Activated CD8-positive, alpha-beta memory T cell treated with anti-CD3 and anti-CD28 coated beads for 1 hour (primary cell): ENCODE measurements at places on chromosomes 7 and 10.

- no peak for DNase-seq
These were observed 60.8 kb downstream of the NPSR1 start for GRCh38 chr7:34718867-34719266.

DNA sequence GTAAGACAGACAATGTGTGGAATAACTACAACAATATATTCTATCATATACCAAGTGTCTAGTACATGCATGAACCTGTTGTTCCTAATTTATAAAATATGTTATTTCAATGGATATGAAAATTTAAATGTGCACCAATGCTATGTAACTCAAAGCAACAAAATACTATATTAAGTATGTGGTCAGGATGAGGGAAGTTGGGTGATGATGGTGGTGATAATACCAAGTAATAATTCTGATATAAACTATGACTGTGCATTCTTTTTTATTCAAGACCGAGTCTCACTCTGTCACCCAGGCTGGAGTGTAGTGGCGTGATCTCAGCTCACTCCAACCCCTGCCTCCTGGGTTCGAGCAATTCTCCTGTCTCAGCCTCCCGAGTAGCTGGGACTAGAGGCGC is 2.1 kb upstream of the FRA10AC1 start:
- no peak for DNase-seq

DNA sequence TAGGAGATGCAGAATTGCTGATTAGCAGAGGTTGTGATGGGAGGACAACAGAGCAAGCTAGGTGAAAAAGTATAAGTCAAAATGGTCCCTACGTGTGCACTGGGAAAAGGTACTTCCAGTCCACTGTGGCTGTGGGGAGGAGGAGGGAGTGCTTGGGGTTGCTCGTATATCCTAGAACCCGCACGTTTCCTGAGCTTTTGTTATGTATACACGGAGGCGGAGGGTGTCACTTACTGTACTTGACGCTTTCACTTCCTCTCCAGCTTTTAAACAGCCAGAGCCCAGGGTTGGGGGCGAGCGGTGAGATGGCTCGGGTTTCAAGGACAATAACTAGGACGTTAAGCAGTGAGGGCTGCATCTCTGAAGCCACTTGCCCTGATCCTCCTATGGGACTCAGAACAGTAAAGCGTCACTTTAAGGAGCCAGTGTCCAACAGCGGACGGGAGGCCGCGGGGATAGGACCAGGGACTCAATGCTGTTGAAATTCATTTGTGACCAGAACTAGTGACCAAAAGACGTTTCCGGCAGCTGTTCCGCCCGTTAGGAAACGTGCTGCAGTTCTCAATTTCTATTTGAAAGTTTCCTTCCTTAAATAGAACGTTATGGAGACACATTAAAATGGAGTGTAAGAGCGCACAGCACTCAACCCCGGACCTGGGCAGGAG is 985 bp upstream of the ETV1 start:
- no peak for DNase-seq

DNA sequence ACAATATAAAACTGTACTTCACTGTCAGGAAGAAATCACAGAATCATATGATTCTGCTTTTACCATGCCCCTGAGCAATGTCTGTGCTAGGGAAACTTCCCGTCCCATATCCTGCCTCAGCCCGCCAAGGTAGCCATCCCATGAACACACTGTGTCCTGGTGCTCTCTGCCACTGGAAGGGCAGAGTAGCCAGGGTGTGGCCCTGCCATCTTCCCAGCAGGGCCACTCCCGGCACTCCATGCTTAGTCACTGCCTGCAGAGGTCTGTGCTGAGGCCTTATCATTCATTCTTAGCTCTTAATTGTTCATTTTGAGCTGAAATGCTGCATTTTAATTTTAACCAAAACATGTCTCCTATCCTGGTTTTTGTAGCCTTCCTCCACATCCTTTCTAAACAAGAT is 31.8 kb downstream of the AP3M1 start:
- DNase-seq = no peak

DNA sequence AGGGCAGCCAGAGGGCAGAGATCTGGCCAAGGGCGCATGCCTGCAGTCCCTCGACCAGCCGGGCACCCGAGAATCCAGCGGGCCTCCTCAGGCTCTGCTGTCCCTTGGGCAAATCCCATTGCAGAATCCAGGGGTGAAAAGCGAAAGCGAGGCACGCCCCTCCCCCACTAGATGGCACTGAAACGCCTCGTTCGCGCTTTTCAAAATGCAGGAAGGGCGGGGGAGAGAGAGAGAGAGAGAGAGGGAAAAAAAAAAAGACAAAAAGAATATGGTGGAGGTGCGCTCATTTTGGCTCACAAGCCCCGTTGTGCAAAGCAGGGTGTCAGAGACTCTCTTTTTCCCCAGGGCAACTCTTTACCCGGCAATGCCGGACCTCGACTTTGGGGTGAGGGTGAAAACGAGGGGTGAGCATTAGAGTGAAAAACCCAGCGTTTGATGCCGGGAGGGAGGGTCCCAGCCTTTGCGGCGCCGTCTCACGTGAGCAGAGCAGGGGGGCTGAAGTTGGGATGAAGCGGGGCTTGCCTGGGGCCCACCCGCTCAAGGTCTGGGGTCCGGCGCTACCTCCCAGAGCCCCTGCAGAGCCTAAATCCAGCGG is 2.5 kb upstream of the TMEM178B start:
- DNase-seq = no peak

DNA sequence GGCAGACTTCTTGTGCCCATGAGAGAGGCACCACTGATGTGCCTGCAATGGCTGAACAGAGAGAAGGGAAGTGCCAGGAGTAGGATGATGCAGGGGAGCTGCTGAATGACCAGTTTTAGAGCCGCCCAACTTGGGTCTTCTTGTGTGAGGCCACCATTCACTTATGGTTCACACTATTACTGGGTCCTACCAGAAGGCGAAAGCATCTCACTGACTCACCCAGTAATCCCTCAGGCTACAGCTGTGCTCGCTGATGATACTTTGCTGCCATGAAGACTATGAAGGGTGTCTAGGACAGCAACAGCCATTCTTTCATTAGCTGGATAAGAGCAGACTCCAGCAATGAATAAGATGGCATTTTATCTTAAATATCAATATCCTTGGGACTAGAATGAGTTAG is 47.6 kb downstream of the PLXNA4 start:
- DNase-seq = no peak

- no peak for DNase-seq
These were observed 543.8 kb downstream of the ARL4A start for GRCh38 chr7:13231216-13231615.

DNA sequence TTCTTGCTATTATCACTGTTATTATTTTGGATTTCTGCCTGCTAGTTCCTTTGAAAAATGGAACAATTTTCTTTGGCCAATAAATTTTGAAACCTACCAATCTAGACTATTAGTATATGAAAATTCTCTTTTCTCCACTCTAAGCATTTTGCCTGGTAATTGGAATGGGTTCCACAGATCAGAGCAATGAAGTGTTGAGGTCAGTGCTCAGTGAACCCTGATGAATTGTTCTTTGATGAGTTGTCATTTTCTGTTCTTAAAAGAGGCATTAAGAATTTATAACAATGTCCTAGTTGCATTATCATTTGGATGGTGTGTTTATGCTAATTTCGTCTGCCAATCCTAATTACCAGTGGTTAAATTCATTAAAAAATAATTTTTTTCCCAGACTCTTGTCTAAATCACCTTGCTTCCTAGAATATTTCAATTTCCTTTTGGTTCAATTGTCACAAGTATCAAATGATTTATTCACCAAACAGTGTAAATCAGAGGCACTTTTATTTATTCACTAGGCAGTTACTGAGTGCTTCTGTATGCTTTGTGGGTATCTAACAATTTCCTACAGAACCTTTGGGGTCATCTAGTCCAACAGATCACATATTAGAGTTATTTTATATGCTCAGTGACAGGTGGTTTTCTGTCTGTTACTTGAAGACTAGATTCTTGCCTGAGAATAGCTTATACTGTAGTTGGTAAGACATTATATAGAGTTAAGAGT is 239.0 kb downstream of the DNAJB9 start:
- no peak for DNase-seq

DNA sequence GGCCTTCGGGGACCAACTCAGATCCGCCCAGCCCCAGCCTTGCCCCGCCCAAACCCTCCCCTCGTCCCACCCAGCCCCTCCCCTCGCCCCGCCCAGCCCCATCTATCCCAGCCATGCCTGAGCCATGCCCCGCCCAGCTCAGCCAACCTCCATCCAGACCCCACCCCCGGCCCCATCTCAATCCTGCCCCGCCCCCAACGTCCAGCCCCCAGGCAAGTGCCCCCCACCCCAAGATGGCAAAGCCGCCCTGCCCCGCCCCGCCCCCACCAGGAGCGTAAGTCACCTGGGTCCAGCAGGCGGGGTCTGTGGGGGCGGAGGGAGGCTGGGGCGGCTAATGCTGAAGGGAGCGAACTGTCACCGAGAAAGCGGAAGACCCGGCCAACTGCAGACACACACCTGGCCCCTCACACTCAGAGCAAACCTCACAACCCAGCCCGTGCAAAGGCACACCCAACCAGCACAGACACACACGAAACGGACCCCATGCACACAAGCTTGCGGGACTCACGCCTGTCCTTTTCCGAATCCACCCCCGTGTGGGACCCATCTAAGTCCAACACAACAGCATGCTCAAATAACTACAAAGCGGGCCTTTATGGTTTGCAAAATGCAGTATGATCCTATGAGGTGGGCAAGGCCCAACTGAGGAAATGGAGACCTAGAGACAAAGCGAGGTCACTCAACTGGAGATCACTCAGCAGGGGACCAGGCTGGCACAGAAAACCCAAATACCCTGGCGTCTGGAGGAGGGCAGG is 11.5 kb upstream of the OGA start:
- DNase-seq = no peak

DNA sequence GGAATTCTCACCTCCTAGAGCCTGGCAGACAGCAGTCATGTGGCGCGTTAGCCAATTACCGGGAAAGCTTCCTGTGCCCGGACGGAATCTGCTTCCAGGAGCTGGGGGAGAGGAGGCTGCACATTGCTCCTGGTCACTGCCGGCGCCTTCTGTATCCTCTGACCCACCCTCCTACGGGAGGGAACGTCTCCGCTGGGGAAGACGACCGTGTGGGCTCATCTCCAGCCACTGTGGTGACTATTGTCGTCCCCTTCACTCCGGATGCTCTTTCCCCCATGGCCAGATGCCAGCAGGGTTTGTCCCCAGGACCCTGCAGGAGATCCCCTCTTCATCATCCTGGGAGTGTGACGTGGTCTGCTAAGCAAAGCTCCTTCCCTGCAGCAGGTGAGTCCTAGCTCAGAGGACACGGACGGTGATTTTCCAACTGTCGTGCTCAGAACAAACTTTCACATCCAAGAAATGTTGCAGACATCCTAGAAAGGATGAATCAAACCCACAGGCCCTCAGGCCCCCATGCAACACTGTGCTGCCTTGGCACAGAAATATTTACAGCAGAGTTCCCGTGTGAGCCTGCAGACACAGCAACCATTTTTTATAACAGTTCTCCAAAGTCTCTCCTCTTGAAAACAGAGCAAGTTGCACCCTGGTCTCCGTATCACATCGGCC is 29.6 kb upstream of the FAM20C start:
- no peak for DNase-seq

DNA sequence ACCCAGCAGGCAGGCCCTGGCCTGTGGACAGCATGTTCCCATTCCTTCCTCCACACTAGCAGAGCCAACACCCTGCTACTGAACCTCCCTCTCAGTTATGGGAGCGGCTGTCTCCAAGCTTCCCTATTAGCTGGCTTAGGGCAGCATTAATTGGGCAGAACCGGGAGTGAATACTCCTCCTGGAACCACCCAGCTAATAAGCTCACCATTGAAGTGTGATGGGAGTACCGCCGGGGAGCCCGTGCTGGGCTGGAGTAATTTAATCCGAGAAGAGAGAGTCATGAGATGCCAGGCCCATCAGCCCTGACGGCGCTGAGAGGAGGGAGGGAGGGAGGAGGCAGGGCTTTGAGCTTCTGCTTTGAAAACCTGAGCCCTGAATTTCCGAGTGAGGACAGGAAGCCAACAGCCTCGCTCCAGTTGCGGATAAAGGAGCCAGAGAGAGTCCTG is 31.8 kb upstream of the ELFN1 start:
- DNase-seq = no peak

DNA sequence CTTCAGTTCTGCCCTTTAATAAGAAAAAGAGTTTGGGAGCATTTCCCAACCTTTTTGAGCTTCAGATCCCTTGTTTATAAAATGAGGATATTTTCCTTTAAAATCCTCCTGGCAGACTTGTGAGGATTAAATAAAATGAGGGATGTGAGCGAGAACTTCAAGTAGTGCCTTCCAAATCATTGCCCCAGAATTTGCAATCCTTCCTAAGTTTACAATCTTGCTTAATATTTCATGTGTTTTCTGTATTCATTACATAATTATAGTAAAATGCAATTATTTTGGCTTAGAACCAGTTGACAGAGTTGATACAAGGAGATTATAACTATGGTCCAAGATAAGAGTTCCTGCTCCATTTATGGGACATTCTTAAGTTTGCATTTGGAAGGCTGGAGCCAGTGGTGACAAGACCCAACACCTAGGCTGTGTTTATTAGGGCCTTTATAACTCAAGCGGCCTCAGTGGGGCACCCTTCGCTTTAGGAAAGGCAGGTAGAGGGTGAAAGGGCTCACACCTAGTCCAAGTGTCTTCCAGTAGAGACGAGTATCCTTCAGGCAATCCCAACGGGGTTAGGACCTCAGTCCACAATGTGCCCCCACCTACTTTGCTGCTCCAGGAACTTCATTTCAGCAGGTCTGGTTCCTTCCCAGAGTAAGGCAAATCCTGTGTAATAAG is 317.5 kb downstream of the WDR11 start:
- no peak for DNase-seq

DNA sequence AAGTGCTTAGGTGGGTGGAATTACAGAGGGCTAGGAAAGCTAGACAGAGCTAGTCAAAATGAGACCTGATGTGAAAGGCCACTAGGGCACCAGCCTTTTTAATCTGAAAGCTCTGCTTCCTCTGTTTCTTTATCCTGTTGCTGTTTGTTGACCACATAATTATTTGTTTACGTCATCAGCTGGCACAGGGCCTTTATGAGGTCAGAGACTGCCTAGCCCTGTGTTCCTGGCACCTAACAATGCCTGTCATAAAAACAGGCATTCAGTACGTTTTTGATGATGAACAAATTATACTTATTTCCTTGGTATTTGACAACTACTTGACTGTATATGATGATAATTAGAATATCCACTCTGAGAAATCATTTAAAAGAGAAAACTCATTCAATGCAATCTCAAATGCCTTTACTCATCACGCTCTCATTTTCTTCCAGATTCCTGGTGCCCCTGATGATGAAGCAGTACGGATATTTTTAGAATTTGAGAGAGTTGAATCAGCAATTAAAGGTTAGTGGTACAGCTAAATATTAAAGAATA is 26.0 kb downstream of the RBM17 start:
- no peak for DNase-seq

- DNase-seq = no peak
These were observed 42.7 kb downstream of the PRF1 start for GRCh38 chr10:70559861-70560260.
